ENCODE measurements at places on chromosomes 2 and 18. TPM values are rescaled to one million over a fixed set of nuclear protein-coding genes. Genes with fewer than 3 reads are reported as not detected.

The MALL gene
- total RNA-seq: 184 TPM

The TRIM54 gene
- 0.96 TPM for total RNA-seq

The GPAT2 gene
- not detected for total RNA-seq

DNA sequence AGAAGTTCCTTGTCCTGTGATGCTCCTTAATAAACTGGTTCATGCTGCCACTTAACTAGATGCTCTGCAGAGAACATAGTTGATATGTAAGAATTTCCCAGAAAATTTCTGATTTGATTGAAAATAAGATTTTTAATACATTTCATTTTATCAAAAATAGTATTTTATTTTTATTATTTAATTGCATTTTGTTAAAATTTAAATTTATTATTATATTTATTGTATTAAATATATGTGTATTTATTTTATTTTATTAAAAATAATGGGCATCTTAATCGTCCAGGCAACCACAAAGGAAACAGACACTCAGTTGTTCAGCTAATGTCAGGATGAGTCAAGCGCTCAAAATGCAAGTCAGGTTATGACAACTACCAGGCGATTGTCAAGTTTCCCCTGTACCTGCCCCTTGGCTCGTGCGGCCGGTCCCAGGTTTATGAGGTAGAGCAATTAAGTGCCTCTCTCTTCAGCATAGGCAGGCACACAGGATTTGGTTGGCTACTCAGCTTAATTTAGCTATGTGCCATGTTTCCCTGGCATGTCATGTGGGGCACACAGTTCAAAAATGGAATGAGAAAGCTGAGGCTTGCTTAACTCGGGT, 361.2 kb downstream of the RND3 start:
- DNase-seq: peak; percentile 57

GRCh38 chr2:88613921-88614320, 13.3 kb downstream of the EIF2AK3 start:
- no peak for DNase-seq

- DNase-seq: no peak
Observed at GRCh38 chr2:131042148-131042775, 51.0 kb downstream of the FAM168B start.

GRCh38 chr2:231663458-231664212, 44.7 kb upstream of the PTMA start:
- DNase-seq: no peak

- no peak for DNase-seq
Observed at GRCh38 chr2:73324126-73324725, 30.9 kb upstream of the EGR4 start.

GRCh38 chr18:49812286-49813068, 856 bp downstream of the ACAA2 start:
- no peak for DNase-seq

DNA sequence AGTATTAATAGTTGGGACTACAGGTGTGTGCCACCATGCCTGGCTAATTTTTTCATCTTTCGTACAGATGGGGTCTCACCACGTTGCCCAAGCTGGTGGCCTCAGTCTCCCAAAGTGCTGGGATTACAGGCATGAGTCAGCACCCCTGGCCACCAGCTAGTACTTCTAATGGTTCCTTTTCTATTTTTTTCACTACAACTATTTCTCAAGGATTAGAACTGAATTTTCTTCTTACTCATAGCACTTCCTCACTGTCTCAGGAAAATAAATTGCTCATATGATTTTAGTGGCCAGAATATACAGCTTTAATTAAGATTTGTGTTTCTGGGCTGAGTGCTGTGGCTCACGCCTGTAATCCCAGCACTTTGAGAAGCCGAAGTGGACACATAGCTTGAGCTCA, 43.2 kb upstream of the SOS1 start:
- no peak for DNase-seq

Measured in A172 (cell line).